AG09309 (cell line): ENCODE measurements at places on chromosomes 13 and 19.

DNA sequence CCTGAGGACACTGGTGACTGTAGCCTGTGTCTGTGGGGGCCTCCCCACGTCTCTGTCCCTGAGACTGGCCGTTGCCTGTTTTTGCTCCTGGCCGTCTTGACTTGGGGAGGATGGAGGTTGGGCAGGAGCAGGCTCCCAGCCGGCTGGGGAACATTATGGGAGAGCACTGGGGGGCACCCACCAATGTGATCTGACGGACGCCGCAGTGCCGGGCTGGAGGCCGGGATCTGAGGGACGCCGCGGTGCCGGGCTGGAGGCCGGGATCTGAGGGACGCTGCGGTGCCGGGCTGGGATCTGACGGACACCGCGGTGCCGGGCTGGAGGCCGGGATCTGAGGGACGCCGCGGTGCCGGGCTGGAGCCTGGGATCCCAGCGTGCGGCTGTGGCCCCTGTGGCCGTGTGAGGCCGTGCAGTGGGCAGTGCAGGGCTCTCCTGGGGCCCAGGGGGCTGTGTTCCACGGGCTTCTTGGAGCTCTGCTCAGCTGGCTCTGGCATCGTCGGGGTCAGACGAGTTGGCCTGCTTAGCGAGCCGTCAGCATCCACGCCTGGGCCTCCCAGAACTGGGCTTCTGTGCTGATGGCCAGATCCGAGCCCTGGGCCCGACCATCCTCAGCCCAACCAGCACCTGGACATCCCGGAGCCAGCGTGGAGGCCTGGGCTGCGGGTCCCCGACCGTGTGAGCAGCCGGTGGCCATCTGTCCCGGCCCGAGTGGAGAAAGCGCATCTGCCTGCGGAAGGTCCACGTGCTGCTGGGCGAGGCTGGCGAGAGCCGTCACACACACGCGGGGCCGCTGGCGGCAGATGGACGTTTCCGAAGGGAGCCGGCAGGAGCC is 45.8 kb downstream of the GAS6 start:
- no peak for DNase-seq

GRCh38 chr13:23817830-23818229 is 71.4 kb downstream of the MIPEP start:
- DNase-seq: no peak

DNA sequence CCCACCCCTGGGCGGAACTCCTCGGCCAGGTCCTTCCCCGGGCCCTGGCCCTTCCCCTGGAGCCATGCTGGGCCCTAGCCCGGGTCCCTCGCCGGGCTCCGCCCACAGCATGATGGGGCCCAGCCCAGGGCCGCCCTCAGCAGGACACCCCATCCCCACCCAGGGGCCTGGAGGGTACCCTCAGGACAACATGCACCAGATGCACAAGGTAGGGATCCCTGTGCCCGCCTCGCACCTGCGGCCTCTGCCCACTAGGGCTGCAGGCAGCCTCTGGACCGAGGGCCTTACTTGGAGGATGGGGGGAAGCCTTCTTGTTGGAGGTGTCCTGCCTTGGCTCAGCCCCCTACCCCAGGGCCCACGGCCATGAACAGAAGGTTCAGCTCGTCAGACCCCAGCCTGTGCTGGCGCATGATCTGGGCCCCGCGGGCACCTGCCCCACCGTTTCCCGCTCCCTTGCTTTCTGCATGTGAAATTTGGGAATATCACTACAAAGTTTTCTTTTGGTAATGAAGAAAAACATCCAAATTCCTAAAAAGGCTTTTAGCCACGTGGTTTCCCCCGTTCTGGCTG is 23.4 kb downstream of the SMARCA4 start:
- no peak for DNase-seq

GRCh38 chr13:51396352-51396751 is 56.5 kb downstream of the INTS6 start:
- peak; percentile 13 for DNase-seq

DNA sequence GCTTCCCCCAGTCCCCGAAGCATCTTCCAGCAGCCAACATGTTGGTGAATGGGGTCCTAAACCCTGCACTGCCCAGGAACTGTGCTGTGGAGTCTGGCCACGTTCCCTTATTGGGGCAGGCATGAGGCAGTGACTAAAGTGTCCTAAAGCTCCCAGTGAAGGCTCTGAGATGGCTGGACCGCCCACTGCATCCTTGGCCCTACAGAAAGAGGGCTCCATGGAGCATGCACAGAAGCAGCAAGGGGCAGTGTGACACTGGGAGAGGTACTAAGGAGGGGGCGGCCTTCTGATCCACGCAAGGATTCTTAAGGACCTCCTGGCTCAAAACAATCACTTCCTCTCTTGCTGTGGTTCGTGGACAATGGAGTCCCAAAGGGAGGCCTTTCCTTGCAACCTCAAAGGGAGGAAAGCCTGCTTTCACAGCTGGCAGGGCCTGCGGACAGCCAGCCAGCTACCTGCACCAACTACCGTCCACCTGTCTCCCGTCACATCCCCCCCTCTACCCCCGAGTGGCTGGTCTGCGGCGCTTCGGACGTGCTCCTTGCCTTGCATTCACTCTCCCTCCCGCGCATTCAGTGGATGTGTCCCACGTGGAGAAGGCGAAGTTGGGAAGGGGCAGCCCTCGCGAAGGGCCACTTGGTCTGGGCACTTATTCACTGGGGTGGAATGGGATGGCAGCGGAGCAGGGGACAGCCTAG is 63.9 kb upstream of the STARD13 start:
- DNase-seq: no peak

GRCh38 chr19:10290876-10291553 is 1.3 kb downstream of the ICAM5 start:
- no peak for DNase-seq

DNA sequence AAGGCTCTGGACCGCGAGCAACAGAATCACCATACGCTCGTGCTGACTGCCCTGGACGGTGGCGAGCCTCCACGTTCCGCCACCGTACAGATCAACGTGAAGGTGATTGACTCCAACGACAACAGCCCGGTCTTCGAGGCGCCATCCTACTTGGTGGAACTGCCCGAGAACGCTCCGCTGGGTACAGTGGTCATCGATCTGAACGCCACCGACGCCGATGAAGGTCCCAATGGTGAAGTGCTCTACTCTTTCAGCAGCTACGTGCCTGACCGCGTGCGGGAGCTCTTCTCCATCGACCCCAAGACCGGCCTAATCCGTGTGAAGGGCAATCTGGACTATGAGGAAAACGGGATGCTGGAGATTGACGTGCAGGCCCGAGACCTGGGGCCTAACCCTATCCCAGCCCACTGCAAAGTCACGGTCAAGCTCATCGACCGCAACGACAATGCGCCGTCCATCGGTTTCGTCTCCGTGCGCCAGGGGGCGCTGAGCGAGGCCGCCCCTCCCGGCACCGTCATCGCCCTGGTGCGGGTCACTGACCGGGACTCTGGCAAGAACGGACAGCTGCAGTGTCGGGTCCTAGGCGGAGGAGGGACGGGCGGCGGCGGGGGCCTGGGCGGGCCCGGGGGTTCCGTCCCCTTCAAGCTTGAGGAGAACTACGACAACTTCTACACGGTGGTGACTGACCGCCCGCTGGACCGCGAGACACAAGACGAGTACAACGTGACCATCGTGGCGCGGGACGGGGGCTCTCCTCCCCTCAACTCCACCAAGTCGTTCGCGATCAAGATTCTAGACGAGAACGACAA is 1.8 kb downstream of the PCDH17 start:
- no peak for DNase-seq

DNA sequence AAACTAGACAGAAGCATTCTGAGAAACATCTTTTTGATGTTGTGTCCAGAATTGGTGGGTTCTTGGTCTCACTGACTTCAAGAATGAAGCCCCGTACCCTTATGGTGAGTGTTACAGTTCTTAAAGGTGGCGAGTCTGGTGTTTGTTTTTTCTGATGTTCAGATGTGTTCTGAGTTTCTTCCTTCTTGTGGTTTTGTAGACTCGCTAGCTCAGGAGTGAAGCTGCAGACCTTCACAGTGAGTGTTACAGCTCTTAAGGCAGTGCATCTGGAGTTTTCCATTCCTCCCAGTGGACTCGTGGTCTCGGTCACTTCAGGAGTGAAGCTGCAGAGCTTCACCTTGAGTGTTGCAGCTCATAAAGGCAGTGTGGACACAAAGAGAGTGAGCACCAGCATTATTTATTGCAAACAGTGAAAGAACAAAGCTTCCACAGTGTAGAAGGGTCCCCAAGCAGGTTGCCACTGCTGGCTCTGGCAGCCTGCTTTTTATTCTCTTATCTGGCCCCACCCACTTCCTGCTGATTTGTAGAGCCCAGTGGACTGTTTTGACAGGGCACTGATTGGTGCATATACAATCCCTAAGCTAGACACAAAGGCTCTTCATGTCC is 1820.8 kb downstream of the UQCRFS1 start:
- DNase-seq: no peak

GRCh38 chr13:43377973-43378372 is 354.6 kb downstream of the DNAJC15 start:
- DNase-seq: no peak

DNA sequence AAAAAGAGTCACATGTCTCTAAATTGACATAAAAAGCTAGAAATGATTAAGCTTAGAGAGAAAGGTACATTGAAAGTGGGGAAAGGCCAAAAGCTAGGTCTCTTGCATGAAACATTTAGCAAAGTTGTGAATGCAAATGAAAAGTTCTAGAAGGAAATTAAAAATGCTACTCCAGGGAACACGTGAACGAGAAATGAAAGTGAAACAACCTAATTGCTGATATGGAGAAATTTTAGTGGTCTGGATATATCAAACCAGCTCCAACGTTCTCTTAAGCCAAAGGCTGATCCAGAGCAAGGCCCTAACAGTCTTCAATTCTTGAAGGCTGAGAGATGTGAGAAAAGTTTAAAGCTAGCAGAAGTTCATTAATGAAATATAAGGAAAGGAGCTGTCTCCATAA is 419.8 kb downstream of the SLITRK6 start:
- DNase-seq: no peak

DNA sequence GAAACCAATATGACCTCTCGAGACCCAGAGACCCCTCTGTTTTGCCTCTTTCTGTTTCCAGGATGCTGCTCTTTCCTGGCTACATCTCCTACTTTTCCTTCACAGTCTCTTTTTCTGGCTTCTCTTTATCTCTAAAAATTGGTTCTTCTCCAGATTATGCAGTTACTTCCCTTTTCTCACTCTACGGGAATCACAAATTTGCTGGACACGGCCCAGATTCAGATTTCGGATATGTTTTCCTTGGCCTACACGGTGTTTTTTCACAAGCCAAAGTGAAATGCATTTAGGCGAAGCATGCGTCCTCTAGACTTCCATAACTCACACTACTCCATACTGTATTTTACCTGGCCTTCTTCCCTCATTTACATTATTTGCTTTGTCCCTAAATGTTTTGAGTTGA is 214.7 kb upstream of the MIR17HG start:
- no peak for DNase-seq

DNA sequence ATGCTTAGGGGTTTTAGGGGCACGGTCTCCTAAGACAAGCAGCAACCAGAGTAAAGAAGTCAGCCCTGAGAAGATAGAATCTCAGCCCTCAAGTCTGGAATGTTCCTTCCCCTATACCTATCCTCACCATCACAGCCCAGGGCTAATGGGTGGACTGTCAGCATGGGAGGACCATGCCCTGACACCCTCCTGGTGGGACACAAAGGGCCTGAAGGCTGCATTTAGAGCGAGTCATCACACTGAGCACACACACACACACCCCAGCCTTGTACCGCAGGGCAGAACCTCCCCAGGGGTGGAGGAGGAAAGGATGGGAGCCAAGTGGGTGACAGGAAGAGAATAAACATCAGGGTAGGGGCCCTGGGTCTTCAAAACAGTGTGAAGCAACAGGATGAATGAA is 174.8 kb upstream of the SERP2 start:
- DNase-seq: no peak

DNA sequence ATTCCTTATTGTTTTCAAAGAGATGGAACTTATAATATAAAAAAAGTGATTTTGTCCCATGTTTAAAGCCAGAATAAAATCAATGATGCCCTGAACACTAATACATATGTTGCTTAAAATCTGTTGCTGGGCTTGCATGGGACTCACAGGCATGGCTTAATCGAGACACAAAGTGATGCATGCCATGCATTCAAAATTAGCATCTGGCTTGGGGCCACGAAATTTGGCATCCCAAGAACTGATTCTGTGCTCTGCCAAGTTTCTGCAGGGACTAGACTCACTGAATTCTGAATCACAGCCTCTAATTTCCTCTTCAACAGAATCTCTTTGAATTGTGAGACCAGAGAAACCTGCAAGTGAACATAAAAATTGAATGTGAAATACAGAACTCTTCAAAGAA is 109.2 kb downstream of the PCDH17 start:
- no peak for DNase-seq

DNA sequence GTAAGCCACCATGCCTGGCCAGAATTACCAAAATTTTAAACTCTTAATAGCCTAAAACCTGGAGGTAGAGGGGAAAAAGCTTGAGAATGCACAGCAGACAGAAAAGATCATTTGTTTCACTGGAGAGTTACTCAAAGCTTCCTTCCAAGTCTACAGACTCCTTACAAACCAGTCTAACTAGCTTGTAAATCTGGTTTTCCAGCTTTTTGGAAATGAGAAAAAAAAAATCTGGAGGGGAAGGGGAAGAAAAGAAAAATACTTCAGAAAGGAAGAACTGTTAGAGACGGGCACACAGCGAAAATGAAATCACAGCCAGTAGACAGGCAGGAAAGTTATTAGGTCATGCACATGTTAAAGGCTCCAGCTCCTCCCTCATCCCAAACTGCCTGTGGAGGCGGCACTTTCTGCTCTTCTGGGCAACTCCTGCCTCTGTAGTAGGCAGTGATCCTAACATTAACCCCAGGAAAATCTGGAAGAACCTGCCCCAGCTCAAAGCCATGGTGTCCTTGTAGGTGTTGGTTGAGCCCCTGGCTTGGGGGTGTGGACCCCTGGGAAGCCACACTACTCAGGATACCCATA is 17.3 kb downstream of the PARP4 start:
- DNase-seq: no peak

DNA sequence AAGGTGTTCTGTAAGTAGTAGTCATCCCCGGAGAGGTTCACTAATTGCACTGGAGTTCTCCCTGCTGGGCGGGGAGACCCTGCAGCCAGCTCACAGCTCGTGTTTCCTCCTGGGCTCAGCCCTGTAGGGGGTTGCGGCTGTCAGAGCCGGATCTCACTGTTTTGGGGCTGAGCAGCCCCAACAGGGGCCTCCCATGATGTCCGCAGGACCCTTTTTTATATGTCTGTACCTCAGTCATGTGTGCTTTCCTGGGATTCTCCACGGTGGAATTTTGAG is 130.2 kb upstream of the MCF2L start:
- DNase-seq: no peak

GRCh38 chr13:48571126-48571913 is 38.4 kb upstream of the RCBTB2 start:
- DNase-seq: peak; percentile 27

- peak; percentile 4 for DNase-seq
These were observed 363.9 kb downstream of the MYO16 start for GRCh38 chr13:108993346-108993745.

DNA sequence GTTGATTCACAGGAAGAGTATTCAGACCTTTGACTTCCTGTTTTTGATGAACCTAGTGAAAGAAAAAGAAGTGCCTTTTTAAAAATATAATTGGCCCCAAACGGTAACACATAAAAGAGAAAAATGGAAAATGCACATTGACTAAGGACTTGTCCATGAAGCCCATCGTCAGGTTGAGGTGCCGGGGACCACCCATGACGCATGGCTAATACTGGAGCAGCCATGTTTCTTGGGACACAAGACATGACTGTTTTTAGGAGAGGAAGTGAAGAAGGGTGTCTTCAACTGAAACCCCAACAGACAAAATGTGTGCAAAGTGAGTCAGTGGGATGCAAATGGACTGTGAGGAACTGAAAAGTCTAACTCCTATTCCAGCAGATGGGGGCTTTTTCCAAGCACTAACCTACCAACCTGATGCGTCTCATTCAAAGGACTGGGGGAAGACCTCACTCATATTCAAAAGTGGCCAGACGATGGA is 459.4 kb downstream of the FOXO1 start:
- no peak for DNase-seq

GRCh38 chr13:106100171-106100919 is 435.1 kb downstream of the EFNB2 start:
- DNase-seq: no peak
